NCI-H1092 treated with DMSO at 0.1 percent for 48 hours (cell line): ENCODE measurements at places on chromosomes 4 and X.
A peak's percentile ranks its signal among the peaks of the same experiment; 100 is the strongest.

DNA sequence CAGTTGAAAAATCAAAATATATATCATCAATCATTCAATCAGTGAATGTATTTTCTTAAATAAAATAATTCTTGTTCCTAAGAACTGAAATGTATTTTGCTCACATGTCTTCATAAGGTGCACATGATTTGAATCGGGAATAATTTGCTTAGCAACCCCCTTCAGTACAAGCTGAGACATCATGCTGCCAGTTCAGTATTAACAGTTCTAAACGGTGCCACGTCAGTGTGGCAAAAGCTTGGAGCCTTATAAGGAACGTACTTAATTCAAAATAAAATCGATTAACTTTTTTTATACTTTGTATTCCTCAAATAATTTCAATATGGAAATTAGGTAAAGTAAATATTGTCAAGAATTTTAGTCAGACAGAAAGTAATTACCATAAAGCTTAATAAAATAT lies 287.9 kb downstream of the CCSER1 start:
- no peak for DNase-seq

DNA sequence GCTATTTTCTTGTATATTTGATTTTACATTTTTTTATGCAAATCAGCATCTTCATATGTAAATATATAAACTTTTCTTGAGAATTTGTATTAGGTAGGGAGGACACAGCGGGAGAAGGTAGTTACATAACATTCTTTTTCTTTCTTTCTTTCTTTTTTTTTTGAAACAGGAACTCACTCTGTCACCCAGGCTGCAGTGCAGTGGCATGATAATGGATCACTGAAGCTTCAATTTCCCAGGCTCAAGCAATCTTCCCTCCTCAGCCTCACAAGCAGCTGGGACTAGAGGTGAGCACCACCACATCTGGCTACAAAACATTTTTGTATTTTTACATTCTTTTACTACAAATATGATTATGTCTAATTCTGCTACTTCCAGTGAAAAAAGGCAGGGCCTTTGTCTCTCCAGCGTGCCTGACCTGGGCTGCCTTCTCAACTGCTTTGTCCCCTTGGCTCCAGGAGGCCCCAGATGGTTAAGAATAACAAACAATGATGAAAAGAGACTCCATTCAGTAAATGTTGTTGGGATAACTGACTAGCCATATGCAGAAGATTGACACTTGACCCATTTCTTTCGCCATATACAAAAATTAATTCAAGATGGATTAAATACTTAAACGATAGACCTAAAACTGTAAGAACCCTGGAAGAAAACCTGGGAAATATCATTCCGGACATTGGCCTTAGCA lies 46.5 kb upstream of the FAT4 start:
- no peak for DNase-seq

DNA sequence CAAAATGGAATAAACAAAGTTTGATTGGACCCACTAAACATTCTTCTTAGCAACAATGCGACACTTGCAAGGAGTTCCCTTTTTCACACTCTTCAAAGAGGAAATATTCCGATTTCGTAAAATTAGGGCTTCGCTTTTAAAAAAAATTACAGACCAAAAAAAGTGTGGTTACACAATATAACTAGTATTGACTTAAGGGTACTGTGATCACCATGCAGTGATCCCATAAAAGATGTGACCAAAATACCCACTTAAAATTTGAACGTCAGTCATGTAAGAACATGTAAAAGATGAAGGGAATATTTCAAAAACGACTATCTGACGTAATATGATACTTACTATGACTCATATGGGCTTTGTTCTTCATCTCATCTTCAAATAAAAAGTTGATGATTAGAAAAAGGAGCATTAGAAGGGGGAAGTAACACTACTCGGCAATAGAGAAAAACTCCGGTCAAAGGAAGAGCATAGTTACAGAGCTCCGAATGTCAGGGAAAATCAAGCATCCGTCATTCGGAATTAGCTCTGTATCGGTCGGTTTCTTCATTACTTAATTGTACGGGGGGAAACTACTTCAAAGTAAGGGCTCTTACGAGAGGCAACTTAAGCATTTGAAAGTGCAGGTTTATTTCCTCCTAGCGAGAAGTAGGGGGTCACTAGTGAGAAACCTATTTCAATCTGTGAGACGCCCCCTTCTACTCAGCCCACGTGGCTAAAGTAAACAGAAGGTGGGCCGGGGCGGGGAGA lies 1.3 kb upstream of the TET2 start:
- peak; percentile 44 for DNase-seq

DNA sequence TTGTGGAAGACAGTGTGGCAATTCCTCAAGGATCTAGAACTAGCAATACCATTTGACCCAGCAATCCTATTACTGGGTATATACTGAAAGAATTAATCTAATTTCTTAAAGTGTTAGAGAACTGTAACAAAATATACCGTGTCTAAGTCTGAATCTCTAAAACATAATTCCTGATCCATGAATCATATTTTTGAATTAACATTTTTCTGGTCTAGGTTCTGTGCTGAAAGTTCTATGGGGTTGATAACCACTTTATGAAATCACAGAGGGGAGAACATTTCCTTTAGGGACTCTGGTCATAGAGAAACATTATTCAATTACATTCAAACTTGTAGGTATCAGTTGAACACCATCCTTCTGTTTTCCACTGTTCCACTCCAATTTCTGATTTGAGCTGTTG lies 91.9 kb upstream of the ETNPPL start:
- no peak for DNase-seq

- DNase-seq: no peak
Measured at GRCh38 chr4:168654104-168654847, 157.4 kb downstream of the PALLD start.

DNA sequence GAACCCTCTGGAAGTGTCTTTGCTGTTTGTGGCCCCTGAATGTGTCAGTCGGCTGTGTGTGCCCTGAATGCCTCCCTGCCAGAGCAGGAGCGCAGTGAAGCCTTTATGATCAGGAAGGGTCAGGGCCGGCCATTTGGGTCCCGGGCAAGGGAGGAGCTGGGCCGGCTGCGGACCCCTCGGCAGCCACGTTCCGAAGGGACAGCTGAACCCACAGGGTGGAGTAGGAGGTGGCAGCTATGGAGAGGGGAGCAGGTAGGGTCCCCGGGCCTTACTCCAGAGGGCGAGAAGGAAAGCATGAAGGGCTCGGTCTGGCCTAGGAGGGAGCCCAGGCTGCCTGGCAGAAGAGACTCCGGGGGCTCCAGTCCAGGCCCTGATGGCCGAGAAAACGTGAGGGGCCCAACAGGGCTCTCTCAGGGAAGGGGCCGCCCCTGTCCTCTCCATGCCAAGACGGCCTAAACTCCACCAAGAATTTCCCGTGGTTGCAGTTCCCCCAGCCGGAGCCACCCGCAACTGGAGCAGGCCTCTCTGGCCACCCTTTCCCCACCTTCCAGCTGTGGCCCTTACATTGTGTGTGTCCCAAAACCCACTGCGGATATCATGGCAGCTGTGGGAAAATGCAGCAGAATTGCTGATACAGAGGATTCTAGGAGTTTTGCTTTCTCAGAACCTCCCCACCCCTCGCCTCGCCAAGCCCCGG lies 182.2 kb upstream of the STK26 start:
- no peak for DNase-seq

DNA sequence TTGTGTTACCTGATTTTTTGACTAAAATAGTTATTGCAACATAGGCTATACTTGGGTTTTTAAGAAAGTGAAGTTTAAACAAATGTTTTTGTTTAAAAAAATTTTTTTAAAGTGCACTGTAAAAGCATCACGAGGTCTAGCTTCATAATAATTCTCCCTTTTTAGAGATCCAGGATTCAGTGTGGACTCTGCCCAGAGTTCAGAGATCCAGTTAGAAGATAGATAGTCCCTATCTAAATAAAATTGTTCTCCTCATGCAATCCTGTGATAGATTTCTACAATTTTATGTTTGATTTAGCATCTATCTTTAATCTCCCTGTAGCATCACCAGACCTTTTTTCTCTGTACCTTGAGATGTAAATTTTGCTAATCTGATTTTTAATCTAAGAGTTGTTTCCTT lies 85.5 kb upstream of the HPGD start:
- no peak for DNase-seq
